ENCODE measurements at places on chromosomes 3 and 15. TPM values are rescaled to one million over a fixed set of nuclear protein-coding genes. Genes with fewer than 3 reads are reported as not detected.

CYP8B1 gene
- total RNA-seq: 301 TPM

PARP15 gene
- 1.5 TPM for total RNA-seq

CXCR6 gene
- 0.37 TPM for total RNA-seq

- DNase-seq: no peak
- H3K4me3 ChIP-seq: no peak overlapping the region
- no peaks in the 10 kb centered on the region for H3K36me3 ChIP-seq
- no peaks in the 10 kb centered on the region for H3K27me3 ChIP-seq
- H3K4me1 ChIP-seq: no peaks in the 10 kb centered on the region
Observed at GRCh38 chr15:62477929-62478328, 312.8 kb upstream of the C2CD4B start.

XRN1 gene
- 25.2 TPM for total RNA-seq

GPR156 gene
- not detected for total RNA-seq

DNA sequence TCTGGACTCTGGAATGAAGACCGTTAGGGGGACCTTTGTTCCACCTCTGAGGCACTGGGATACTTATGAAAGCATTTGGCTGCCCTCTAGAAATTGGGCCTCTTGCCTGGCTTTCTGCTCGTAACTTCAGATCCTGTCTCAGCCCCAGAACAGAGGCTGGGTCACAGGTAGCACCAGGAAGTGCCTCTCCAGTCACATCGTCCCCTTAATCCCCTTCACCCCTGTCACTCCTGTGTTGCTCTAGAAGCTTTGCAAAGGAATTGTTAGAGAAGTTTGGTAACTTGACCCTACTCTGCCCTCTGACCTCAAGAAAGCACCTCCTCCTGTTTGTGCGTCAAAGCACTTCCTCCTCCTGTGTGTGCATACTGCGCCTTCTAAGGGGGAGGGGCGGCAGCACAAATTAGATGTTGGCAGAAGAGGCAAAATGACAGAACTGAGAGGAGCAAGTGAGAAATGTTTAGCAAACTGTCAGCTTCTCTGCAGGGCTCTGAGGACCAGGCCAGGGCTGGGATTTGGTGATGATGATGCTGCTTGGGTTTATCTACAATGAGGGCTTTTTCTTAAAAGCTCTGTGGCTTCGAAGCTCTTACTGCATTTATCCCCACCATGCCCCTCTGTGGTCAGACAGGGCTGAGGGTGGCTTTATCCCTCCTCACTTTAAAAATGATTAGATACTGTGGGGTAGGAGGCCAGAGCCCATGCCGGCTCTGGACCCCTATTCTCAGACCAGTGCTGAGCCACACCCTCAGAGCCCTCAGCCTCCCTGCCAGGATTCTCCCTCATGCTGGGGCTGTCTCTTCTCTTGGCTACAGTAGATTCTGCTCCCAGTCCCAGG, 76.2 kb downstream of the LARS2 start:
- no peak overlapping the region for H3K27ac ChIP-seq
- DNase-seq: no peak
- H3K36me3 ChIP-seq: no peaks in the 10 kb centered on the region
- no peaks in the 10 kb centered on the region for H3K4me1 ChIP-seq

RPS17 gene
- total RNA-seq: 543 TPM

DIPK2A gene
- 13.8 TPM for total RNA-seq

DNA sequence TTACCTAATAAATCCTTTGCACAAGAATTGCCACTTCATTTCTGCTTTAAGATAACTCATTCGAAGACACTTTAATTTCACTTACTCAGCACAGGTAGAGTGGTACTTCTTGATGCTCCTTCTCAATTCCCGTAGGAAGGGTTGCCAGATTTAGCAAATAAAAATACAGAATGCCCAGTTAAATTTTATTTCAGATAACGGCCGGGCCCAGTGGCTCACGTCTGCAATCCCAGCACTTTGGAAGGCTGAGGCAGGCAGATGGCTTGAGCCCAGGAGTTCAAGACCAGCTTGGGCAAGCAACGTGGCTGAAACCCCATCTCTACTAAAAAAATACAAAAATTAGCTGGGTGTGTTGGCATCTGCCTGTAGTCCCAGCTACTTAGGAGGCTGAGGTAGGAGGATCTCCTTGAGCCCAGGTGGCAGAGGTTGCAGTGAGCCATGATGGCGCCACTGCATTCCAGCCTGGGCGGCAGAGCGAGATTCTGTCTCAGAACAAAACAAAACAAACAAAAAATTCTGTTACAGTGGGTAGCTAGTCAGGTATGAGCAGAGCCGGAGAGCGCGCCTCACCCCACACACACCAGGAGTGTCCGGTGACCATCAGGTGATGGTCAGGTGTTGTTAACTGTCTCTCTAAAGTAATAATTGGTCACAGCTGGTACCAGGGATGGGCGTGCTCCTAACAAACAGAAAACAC, 92.8 kb downstream of the DNAH12 start:
- no peak overlapping the region for H3K4me3 ChIP-seq
- no peaks in the 10 kb centered on the region for H3K36me3 ChIP-seq
- no peak overlapping the region for H3K27ac ChIP-seq
- no peaks in the 10 kb centered on the region for H3K4me1 ChIP-seq
- DNase-seq: no peak
- no peaks in the 10 kb centered on the region for H3K27me3 ChIP-seq
